ENCODE measurements at places on chromosomes 3 and 15.

DNA sequence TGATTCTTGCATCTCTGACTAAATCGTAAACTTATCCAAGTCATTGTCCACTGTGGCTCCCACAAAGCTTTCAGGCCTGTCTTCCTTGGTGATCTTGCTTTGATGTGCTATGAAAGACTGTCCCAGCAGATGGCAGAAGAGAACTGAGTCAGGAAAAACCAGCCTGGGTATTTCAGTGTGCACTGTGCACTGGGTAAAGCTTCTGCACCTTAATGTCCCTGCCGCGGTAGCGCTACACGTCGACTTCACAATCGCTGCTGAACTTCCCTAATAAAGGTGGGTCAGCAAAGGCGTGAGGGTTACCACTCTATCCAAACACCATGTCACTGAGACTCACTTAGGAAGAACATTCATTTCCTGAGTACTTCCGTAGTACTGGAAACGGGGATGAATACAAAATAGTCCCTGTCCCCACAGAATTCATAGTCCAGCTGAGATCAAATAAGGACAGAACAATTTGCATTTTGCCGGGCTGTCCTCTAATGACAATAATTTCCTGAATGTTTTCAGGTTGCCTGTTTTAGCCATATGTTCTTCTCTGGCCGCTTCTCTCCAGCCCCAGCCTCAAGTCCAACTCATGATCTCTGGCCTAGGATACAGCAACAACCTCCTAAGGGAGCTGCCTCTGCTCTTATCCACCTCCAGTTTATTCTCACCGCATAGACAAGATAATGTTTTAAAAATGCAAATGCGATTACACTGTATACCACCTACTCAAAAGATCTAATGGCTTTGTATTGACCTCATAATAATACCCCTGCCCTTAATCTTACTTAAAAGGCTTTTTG lies 83.6 kb upstream of the AKAP13 start:
- peak; percentile 78 for DNase-seq

GRCh38 chr3:30496066-30496966 lies 110.1 kb upstream of the TGFBR2 start:
- no peak for DNase-seq

GRCh38 chr3:12294885-12295580 lies 6.2 kb downstream of the PPARG start:
- no peak for DNase-seq

DNA sequence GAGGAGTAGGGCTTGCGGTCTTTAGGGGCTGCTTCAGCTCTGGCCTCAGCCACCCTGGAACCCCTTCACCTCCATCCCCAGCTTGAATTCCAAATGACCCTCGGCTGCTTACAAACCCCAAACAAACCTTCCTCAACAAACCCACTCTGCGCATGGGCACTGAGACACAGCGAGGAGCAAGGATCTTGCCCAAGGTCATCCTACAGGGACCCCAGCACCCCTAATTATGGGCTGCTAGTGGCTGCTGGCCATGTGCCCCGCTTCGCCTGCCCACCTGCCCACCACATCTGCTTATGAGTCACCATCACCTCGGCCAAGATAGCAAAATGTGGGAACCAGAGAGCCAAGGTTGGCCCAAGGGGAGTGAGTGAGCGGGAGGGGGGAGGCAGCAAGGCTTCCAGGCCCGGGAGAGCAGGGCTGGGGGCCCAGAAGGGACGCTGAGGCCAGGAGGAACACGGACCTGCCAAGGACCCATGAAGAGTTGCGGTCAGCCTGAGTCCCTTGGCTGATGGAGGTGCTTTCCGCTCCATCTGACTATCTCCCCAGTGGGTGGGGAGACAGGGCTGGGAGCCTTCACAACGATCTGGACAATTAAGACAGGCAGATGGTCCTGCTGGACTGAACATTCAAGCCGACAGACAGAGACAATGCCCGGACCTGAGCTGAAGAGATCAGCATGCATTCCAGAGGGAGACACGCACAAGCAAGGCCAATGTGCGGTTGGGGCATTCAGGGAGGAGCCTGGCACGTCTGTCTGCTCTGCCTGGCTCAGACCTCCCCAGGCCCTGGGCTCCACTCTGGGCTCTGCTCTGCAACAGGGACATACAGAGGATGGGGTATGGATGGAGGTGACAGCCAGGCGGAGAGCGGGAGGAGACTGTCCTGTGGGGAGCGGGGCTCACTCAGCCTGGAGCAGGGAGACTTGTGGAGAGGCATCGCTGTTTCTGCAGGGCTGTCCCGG lies 10.8 kb upstream of the GRIP2 start:
- no peak for DNase-seq

- no peak for DNase-seq
These were observed 10.0 kb downstream of the ABHD2 start for GRCh38 chr15:89098281-89098680.

DNA sequence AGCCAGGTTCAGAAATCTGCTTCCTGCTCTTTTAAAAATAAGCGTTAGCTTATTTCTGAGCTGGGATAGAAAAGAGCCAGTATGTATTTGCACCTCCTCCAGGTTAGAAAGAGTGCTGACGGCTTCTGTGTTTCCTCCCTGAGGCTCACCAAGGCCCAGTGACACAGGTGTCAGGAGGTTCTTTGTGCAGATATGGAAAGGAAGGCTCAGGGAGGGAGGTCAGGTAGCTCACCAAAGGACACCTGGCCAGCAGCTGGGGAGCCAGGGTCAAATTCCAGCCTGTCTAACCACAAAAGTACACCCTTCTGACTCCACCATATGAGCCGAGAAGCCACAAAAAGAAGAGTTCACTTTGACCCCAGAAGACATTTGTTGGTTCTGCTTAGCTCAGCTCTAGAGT lies 201.0 kb upstream of the WNT5A start:
- no peak for DNase-seq

DNA sequence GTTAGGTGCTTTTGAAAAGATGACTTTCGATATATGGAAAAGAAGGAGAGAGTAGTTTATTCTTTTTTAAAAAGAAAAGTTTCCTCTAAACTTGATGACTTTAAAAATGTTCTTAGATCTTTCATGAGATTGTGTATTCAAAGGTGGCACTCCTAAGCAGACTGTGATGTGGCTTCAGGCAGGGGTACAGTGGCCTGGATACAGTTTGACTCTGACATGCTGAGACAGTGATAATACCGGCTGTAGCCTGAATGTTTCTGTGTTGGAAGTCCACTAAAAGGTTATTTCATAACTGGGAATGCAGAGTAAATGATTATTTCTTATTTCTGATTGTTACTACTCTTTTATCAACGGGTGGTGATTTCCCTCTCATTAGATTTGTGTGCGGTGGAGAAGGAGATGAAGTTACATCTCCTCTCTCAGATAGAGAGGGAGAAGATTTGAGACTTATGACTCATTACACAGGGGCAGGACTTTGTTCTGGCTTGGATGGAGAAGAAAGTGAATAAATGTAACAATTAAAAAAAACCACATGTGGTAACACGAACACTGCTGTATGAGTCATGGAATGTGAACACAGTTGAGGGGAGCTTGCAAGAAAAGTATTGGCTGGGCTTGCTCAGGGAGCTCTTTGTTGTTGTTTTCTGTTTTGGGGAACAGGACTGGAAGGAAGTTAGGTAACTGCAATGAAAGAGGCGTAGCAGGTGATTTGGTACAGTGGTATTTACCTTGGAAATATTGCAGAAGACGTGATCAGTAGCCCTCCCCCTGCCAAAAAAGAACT lies 21.6 kb downstream of the SPTSSB start:
- DNase-seq, result no peak

DNA sequence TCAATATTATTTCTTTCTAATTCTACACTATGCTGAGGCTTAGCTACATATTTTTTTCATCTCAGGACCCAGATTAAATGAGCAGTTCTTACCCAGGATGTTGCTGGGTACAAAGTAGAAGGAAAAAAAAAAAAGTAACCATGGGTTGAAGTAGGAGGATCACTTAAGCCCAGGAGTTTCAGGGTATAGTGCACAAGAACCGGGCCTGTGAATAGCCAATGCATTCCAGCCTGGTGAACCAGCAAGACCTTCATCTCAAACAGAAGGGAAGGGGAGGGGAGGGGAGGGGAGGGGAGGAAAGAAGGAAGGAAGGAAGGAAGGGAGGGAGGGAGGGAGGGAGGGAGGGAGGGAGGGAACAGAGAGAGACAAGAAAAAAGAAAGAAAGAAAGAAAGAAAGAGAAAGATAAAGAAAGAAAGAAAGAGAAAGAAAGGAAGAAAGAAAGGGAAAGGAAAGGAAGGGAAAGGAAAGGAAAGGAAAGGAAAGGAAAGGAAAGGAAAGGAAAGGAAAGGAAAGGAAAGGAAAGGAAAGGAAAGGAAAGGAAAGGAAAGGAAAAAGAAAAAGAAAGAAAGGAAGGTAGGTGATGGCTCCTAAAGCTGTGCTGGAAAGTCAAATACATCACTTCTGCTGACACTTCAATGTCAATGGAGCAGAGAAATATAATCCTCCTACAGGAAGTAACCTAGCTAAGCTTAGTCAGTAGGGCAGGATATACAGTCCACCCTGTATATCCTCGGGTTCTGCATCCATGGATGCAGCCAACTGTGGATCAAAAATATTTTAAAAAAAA lies 206.8 kb upstream of the TGFBR2 start:
- DNase-seq, result no peak

DNA sequence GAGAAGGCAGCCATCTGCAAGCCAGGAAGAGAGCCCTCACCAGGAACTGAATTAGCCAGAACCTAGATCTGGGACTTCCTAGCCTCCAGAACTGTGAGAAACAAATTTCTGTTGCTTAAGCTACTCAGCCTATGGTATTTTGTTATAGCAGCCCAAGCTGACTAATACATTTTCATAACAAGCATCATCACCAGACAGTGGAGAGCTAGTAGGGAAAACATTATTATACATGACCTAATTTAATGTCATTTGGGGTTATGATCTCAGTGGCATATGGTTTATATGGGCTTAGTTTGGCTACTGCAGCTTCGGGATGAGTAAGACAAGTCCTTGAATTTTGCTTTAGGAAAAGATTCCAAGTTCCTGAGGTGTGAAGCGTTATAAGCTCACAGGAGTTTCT lies 35.6 kb downstream of the LNP1 start:
- no peak for DNase-seq

DNA sequence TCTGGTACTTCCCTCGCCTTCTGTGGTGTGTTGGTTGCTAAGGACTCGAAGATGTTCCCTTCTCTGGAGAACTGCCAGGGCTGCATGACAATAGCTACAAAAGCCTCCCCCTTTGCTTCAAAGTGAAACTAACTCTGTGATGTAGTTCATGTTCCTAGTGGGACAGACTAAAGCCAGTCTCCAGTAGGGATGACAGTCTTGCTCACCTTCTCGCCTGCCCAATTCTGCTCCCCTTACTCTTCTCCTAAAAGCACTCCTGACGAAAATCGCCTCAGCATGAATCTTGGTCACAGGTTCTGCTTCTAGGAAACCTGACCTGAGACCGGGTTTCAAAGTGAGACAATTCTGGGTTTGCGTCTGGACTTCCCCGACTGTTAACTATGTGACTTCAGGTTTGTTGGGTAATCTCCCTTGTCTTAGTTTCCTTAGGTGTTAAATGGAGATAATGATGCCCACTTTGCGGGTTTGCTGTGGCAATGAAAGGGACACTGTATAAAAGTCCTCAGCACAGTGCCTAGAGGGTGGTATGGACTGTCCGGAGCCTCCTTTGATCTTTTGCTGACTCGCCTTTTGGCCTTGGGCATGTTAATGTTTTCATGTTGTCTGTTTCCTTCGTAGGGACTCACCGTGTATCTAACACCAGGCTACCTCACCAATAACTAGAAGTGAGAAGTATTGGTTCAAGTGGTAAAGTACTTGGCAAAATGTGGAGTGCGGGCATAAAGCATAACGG lies 24.9 kb upstream of the THRB start:
- DNase-seq, result no peak

DNA sequence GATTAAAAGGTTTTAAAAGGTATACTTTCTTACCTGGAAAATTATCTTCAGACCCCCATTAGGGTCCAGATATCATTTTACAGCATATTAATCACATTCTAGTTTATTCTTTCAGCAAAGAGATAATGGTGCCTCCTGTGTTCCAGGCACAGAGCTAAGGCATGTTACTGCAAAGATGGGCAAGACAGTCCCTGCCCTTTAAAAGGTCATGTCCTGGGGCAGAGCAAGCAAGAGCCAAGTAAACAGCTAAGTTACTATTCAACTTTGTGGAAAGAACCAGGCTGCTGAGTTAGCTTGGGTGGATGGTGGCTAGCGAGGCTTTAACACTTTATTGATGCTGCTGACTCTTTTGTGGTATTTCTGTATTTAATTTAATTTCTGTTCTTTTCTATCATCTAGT lies 75.0 kb downstream of the LRRC28 start:
- DNase-seq, result no peak

GRCh38 chr3:186636536-186636935 lies 3.7 kb upstream of the FETUB start:
- DNase-seq, result no peak

DNA sequence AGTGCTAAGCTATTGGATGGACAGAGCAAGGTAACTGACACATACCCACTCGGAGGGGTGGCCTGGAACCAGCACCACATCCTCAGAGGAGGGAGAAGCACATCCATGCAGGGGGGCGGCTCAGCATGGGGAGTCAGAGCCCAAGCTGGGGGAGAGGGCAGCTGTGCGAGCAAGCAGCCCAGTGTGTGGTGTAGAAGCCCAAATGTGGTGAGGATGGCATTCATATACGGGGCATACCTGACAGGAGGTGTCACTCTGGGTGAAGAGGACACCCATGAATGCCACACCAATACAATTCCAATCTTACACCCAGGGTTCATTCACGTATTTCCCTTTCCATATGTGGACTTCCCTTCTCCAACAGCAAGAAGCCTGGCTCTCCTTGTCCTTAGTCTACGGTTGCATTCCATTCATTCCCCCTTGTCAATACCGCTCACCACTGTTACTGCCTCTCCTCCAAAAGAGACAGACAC lies 58.7 kb upstream of the ACAN start:
- no peak for DNase-seq

DNA sequence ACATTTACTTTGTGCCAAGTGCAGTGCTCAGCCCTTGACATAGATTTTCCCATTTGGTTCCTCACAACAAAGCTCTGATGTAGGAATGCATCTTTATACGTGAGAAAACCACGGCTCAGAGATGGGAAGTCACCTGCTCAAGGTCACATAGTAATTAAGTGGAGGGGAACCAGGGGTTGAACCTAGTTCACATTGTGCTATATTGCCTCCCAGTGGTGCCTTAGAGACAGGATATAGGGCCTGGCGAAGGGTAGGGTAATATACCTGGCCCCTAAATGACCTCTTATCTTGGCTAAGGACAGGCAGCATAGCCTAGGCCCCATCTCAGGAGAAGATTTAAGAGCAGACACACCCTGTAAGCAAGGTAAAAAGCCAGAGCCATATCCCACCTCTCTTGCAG lies 71.5 kb downstream of the FOXP1 start:
- DNase-seq, result no peak
